ENCODE measurements at places on chromosomes 16 and 17.

GRCh38 chr16:52113533-52114183, 433.3 kb downstream of the TOX3 start:
- no peak for DNase-seq

- DNase-seq = no peak
These were observed 26.2 kb upstream of the ZNF652 start for GRCh38 chr17:49388290-49388640.

DNA sequence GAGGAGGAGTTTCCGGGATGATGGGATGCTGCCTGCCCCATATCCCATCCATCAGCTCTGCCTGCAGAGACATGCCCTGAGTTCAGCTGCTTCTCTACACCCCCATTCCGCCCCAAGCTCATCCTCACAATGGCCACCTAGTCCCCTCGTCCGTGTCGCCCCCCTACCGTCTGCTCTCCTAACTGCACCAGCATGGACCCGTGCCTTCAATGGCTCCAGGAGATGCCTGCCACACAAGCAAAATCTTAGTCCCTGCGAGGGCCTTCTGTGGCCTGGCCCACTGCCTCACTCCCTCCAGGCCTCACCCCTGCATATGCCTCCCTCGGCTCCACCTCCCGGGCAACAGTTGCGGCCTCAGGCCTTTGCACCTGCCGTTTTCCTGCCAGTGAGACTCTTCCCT, 1.8 kb upstream of the TELO2 start:
- no peak for DNase-seq

- peak; percentile 7 for DNase-seq
These were observed 79.9 kb downstream of the GPRC5B start for GRCh38 chr16:19804538-19805323.

GRCh38 chr16:2087748-2088631, 40.2 kb downstream of the TSC2 start:
- no peak for DNase-seq

DNA sequence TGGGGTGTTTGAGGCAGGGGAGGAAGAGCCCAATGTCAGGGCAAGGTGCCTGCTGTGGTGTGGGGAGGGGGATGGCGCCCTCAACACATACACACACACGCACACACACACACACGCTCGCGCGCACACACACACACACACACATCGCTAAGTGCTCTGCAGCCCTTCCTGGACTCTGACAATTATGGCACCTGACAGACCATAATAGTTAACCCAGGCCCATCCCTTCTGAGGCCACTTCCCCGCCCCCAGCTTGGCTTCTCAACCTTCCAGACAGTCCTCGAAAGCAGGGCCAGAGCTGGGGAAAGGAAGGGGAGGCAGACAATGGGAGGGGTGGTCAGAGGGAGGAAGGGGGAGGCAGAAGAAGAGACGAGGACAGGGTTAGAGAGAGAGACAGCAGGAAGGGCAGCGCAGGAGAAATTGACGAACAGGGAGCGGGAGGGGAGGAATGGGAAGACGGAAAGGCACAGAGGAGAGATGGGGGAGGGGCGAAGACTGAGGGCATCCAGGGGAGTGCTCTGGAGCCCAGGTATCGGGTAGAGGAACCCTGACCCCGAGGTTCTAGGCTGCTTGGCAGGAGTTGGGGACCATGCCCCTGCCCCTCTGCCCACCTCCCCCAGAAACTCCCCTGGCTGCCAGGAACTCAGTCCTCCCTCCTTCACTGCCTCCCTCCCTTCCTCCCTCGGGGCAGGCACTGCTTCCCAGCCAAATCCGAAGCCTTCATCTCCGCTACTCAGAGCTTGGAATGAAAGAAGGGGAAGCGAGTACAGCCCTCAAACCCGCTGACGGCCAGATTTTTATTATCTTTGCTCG, 4.0 kb downstream of the SRCIN1 start:
- peak; percentile 52 for DNase-seq

- DNase-seq = no peak
These were observed 6.9 kb upstream of the USP31 start for GRCh38 chr16:23156110-23156509.

- DNase-seq = no peak
These were observed 719.0 kb downstream of the KCNJ18 start for GRCh38 chr17:22411185-22411784.

DNA sequence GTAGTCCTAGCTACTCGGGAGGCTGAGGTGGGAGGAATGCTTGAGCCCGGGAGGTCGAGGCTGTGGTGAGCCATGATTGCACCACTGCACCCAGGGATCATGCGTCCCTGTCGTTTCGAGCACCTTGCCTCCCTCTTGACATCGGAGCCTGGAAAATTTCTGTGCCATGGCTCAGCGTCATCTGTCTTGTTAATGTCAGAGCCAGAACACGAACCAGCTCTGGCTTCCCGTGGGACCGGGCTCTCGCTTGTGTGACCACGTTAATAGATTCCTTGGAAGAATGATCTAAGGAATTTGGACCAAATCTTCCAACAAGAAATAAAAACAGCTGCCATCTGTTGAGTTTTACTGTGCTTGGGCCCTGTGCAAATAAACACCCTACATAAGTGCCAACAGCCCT, 117.7 kb downstream of the ABCC1 start:
- no peak for DNase-seq
